Effector CD4-positive, alpha-beta T cell (primary cell): ENCODE measurements at places on chromosomes 5 and 9.

DNA sequence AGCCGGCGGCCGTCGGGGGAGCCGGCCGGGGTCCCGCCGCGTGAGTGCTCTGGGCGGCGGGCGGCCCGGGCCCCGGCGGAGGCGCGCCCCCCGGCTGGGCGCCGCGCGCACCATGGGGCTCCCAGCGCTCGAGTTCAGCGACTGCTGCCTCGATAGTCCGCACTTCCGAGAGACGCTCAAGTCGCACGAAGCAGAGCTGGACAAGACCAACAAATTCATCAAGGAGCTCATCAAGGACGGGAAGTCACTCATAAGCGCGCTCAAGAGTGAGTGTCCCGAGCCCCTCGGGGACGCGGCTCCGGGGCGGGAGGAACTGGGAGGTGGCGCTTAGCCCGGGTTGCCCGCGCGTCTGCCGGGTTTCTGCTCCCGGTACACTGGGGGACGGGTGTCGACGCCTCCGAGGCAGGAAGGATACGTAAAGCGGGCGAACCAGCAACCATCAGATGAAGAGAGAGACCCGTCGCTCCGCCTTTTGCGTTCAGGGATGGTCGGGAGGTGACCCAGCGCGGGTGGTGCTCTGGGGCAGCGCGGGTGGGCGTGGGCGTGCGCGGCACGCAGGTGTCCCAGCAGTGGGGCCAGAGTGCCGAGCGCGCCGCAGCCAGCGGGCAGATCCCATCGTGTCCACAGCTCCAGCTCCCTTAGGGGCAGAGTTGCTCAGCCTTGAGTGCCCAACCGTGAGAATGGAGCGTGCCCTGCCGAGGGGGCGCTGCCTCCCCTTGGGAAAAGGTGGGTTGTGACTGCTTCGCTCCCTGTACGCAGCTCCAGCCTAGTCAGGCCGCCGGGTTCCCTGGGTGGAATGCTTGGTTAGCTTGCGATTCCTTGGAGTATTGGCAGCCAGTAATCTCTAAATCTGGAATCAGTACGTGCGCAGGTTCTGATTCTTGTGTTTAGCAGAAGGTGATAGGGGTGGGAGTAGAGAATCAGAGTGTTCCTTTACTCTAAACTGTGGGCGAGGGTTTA lies 753 bp downstream of the ARHGAP26 start:
- peak; percentile 46 for DNase-seq

GRCh38 chr5:173243243-173243830 lies 8.3 kb upstream of the NKX2-5 start:
- no peak for DNase-seq

GRCh38 chr9:109969011-109969410 lies 189.0 kb downstream of the PALM2AKAP2 start:
- no peak for DNase-seq

- no peak for DNase-seq
Measured at GRCh38 chr9:36922548-36922947, 111.5 kb downstream of the PAX5 start.

DNA sequence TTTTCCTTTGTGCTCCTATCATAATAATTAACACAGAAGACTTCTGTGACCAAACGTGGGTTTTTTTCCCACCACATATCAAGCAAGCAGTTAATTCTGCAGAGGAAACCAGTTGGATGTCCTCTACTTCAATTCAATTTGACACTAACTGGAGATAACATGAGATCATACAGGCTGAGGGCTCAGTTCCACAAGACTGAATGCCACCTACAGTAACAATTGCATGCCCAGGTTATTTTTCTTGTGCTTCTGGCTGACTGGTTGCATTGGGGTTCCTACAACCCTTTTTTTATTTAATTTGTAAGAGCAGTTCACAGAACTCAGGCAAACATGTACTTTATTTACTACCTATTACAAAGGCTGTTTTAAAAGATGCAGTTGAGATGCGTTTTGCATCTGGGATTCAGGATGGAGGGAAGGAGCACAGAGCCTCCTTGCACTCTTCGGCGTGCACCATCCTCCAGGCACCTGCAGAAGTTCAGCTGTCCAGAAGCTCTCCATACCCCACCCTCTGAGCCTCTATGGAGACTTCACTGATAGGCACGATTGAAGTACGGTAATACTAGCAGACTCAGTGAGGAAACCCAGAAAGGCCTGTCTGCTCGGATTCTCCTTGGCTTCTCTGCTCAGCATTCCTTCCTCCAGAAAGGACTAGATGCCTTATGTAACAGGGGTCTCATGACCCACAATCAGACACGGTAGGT lies 425.2 kb upstream of the CDH9 start:
- DNase-seq: no peak

GRCh38 chr9:132481053-132481849 lies 71.2 kb downstream of the CFAP77 start:
- no peak for DNase-seq

DNA sequence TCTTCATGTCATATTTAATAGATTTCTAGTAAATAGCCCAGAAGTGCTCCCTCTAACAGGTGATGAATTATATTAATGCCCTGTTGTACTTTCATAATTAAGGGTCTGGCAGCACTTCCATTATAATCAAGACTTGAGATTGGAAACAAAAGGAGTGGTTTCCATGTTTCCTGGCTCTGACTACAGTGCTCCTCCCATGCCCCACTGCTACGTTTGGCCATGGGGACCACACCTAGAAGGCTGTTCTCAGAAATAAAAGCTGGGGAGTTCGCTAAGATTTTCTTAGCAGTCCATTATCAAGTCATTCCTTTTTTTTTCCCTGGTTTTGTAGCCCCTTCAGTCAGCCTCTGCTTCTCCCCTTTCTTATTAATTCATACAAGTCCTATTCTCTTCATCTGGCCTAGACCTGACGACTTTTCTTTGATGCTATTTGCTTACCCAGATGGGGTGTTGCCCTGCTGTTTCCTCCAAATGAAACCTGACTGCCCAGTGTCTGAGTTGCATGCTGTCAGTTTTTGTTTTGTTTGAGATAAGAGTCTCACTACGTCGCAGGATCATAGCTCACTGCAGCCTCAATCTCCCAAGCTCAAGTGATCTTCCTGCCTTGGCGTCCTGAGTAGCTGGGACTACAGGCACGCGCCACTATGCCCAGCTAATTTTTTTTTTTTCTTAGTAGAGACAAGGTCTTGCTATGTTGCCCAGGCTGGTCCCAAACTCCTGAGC lies 312.1 kb upstream of the EFNA5 start:
- no peak for DNase-seq

GRCh38 chr9:36764364-36765076 lies 191.8 kb downstream of the MELK start:
- no peak for DNase-seq

- no peak for DNase-seq
Measured at GRCh38 chr9:137108608-137109249, 5.8 kb downstream of the DPP7 start.

DNA sequence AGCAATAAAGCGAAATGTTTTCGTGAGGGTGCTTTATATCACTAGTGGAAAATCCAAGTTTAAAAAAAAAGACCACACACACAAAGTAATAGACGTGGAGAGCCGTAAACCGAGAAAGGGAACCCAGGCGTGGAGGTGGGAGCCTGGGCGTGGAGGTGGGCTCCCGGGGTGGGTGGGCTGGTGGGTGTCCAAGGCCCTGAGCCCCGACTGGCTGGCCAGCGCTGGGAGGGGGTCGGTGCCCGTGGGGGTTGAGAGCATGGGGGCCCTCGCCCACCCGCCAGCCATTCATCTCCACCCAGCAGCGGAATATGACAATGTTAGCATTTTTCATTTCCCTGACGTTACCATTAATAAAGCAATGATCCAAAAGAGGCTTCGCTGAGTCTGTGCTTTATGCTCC lies 135.0 kb downstream of the MVB12B start:
- no peak for DNase-seq

DNA sequence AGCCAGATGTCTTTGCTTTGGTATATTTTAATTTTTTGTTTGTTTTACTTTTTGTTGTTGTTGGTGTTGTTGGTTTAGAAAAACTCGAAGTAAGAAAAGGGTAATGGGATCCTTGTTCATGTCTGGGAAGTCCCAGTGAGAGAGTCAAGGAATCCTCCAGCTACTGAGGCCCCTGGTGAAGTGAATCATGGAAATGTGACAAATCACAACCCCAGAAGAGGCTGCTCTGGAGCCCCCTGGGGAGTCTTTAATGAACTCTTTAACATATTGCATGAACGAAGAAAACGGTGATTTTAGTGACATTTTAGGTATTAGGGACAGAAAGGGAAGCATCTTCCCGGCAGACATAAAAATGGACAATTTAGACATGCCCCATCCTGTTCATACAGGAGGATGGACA lies 41.3 kb downstream of the TMEM174 start:
- DNase-seq: no peak

DNA sequence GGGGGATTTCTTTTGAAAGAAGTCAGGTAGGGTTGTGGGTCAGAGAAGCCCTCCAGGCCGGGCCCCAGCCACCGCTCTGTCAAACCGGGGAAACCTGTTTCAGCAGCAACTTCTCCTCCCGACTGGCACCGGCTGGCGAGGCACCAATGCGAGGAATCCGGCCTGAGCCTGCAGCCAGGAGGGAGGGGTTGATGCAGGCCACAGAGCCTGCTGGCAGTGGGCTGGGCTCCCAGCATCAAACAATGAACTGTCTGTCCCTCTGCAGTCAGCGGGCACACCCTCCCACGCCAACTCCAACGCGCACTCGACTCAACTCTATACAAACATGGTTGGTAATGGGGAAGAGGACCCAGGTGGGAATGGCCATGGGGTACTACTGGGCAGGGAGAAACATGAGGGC lies 12.1 kb downstream of the PCDH1 start:
- DNase-seq: no peak

DNA sequence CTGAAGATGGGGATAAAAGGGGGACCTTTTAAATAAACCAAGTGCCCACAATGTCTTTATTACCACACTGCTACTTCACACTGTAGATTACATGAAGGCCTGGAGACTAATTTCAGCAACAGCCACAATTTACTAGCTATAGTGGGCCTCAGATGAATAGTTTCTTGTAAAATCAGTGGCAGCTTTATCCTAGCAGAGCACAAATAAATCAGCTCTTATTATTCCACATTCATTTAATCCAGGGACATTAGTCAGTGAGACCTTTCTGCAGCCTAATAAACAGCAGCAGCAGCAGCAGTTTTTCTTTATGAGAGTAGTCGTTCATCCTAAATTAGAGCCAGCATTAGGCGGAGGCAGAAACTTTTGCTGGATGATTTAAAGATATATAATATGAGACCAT lies 542.3 kb downstream of the PSAT1 start:
- DNase-seq: no peak

DNA sequence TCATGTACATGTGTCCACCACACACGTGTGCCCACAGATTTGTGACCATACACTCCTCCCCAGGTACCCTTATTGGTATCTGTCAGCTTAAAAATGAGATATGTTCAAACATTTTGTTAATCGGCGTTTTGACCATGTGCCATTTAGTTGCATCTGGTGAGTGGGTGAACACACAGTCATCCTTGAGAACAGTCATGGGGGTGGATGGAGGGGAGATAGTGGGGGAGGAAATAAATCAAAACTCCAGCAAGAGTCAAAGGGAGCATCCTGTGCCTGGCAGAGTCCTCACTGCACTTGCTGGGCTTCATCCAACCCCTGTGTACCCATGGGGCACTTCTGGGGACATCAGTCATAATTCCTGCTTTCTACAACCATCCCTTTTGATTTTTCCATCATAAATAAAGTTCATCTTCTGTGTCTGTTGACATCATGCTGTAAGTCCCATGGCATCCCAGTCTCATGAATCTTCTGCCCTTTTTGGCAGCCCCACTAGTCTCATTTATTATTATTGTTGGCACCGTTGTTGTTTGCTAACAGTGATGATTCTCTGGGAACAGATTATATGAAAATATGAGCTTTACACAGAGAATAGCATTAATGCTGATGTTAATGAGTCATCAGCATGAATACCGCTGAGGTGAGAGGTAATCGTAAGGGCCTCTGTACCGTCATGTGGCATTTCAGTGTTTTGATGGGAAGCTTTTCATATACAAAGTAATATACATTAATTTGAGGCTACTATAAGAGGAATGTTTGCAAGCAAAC lies 24.4 kb upstream of the CLK4 start:
- no peak for DNase-seq

GRCh38 chr9:71506821-71507220 lies 261.5 kb downstream of the CEMIP2 start:
- DNase-seq: no peak

DNA sequence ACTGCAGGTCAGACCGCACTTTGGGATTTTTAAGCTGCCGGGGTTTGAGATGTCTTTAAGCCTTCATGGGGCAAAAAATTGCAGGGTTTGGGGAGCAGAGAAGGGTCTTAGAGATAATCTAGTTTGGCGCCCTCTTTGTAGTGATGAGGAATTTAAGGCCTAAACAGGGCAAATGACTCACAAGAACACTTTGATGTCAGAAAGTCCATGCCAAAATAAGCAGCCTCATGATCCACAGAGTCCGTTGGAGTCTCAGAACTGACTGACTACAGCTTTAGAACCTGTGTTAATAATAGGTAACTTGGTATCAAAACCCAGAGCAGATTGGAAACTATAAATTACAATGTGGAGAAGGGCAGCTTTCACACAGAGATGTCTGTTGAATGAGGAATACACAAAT lies 35.9 kb upstream of the PTGS1 start:
- DNase-seq: no peak

GRCh38 chr9:38371495-38371894 lies 21.0 kb upstream of the ALDH1B1 start:
- DNase-seq: no peak

DNA sequence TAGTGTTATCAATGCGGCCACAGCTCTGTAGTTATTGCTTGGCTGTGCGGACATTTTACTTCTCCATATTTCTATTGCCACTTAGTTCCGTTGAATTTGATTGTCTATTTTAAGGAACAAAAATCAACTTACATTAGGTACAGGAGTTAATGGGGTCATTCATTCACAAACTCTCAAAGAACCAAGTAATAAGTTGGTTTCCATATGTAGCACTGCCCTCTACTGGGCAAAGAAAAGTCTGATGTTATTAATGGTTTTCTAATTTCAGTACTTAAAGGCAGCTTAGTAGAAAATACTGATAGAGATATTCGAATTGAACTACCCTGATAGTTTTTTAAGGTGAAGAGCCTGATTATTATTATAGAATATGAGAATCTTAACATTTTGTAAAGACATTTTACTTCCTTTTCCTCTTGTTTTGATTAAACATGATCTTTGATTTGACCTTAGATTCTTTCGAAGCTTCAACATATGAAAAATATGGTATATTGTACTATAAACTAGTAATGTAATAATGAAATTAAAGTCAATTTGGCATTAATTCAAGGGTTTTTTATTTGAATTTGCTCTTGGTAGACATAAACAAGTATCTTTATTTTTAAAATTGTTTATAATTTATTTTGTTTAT lies 119.5 kb upstream of the CTNND2 start:
- no peak for DNase-seq

- DNase-seq: no peak
Measured at GRCh38 chr5:174523311-174524071, 200.9 kb upstream of the MSX2 start.

DNA sequence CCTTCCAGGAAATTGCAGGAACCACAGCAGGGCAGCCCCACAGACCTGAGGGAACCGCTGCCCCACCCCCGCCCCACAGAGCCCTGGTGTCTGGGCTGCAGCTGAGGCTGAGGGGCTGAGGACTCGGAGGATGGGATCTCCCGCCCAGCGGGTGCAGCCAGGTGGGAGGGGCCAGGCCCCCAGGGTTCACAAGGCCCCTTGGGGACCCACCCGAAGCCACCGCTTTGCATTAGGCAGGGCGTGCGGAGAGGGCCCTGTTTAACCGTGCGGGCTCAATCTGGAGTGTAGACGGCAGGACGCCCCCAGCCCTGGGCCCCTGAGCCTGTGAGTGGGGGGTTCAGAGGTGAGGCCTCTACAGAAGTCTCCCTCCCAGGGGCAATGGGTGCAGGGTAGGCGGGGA lies 10.8 kb downstream of the NOTCH1 start:
- no peak for DNase-seq

GRCh38 chr5:9468060-9468388 lies 77.9 kb downstream of the SEMA5A start:
- no peak for DNase-seq

GRCh38 chr9:120235081-120235480 lies 344.9 kb downstream of the CDK5RAP2 start:
- no peak for DNase-seq
